ENCODE measurements at places on chromosomes 3 and 15. TPM values are rescaled to one million over a fixed set of nuclear protein-coding genes. Genes with fewer than 3 reads are reported as not detected.

DNA sequence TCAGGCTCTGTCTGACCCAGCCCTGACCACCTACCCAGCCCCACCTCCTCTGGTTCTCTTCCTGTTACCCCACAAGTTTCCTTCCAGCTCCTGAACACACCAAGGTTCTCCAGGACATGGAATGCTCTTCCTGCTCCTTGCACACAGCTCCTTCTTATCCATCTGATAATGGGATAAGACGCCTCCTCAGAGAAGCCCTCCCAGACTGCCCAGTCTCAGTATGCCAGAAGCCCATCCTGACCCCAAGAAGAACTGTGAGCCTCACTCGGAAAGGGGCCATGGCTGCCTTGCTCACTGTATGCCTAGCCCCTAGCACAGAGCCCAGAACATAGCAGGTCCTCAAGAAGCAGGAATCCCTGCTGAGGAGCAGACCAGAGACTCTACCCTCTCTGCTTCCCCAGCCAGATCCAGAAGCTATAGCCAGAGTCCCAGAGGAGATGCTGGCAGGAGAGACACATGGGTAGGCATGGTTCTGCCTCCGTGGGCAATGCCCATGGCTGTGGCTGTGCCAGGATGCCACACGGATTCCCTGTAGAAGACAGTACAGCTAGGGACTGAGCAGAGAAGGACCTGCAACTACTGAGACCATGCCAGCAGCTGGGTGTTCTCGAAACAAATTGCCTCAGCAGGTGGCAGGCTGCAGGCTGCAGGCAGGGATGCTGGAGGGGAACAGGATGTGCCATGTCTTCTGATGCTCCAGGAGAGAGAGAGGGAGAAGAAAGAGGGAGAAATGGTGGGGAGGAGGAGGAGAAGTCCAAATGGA lies 74.0 kb upstream of the LINGO1 start:
- H3K36me3 ChIP-seq = no peaks in the 10 kb centered on the region
- no peak overlapping the region for H3K27ac ChIP-seq
- no peaks in the 10 kb centered on the region for H3K4me1 ChIP-seq
- H3K4me3 ChIP-seq = no peak overlapping the region

- no peaks in the 10 kb centered on the region for H3K36me3 ChIP-seq
- H3K4me3 ChIP-seq = no peak overlapping the region
- H3K27me3 ChIP-seq = no peaks in the 10 kb centered on the region
- no peak overlapping the region for H3K27ac ChIP-seq
These were observed 23.9 kb upstream of the NR2C2 start for GRCh38 chr3:14923476-14923875.

Gene CDHR4
- not detected for total RNA-seq

Gene MOBP
- total RNA-seq = 0.27 TPM

Gene CRYGS
- not detected for total RNA-seq

Gene SST
- total RNA-seq = 14.2 TPM

Gene KNG1
- 2.0 TPM for total RNA-seq

Gene OR5H15
- total RNA-seq = not detected
